Central memory CD4-positive, alpha-beta T cell (primary cell): ENCODE measurements at places on chromosomes 12 and 14.
A peak's percentile ranks its signal among the peaks of the same experiment; 100 is the strongest.

GRCh38 chr12:73465106-73465505, 1072.5 kb upstream of the ATXN7L3B start:
- DNase-seq, result no peak

DNA sequence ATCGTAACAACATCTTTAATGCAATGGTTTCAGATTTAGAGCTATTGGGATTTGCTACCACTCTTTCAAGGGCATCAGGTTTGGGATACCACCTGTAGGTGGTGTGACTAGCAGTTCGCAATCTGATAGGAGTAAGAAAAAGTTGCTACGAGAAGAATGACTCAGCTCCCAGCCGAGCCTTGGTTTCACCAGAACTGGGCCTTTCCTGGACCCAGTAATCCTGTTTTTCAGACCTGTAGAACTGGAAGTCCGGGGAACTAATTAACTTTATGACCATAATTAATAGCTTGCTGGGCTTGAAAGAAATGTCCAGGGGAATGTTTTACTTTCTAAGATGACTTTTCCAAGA, 770 bp downstream of the ABHD4 start:
- peak; percentile 28 for DNase-seq

DNA sequence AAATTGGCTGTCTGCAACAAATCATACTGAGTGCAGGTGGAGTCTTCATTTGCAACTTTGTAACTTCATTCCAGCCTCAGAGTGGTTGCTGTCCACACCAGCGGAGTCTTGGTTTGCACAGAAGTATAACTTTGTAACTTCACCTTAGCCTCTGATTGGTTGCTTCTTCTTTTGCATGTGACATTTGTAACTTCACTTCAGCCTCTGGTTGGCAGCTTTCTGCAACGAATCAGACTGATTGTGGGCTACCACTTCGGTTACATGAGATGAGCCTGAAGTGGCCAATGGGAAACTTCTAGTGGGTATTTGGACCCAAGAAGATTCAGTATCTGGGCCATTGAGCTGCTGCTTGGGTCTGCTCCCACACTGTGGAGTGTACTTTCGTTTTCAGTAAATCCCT, 17.8 kb downstream of the RASSF8 start:
- DNase-seq, result no peak

DNA sequence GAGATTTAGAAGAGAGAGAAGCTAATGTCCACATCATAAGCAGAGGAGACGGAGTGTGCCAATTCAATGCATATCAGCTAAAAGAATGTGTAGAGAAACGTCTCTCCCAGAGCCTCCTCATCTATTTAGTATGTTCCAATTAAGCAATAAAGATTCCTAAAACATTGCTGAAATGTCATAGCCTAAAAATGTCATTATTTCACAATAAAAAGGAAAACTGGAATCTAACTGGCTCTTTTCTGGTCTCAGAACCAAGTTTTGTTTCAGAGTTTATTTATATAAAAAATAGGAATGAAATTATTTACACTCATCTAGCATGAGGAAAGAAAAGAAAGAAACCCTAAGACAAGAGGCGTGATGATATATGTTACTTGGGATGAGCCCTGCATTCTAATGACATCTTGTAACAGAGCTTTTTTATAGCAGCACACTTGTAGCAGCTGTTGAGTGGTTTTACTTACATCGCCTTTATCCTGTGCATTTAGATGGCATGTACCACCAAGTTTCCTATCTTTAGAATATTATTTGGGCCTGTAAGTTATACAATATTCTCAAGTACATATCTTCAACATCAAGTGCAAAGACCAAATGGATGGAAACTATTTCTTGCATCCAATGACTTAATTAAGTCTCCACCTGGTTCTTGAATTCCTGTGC, 266.3 kb upstream of the PRKD1 start:
- no peak for DNase-seq

GRCh38 chr12:92118826-92119536, 26.7 kb downstream of the BTG1 start:
- no peak for DNase-seq

GRCh38 chr14:69619012-69619411, 7.6 kb downstream of the SUSD6 start:
- no peak for DNase-seq
